Activated naive CD4-positive, alpha-beta T cell treated with anti-CD3 and anti-CD28 coated beads for 36 hours (primary cell): ENCODE measurements at places on chromosomes 12 and 14. TPM values are rescaled to one million over a fixed set of nuclear protein-coding genes. Genes with fewer than 3 reads are reported as not detected.

DNA sequence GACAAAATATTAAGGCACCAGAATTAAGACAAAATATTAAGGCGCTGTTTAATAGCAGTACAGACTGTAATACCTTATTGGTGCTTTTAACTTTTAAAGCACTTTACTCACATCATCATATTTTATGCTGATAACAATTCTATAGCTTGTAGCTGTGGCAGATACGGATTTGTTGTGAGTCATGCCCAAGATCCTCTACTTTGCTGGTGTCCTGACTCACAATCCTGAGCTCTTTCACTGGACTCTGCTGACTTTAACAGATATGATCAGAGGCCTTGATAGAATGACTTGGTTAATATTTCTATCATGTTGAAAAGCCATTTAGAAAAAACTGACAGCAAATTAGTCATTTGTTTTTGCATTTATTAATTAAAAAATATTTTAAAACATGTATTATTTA lies 99.0 kb upstream of the PKP2 start:
- H3K27ac ChIP-seq: no peak overlapping the region
- no peak for DNase-seq
- H3K4me1 ChIP-seq: no peaks in the 10 kb centered on the region
- H3K36me3 ChIP-seq: no peaks in the 10 kb centered on the region

DNA sequence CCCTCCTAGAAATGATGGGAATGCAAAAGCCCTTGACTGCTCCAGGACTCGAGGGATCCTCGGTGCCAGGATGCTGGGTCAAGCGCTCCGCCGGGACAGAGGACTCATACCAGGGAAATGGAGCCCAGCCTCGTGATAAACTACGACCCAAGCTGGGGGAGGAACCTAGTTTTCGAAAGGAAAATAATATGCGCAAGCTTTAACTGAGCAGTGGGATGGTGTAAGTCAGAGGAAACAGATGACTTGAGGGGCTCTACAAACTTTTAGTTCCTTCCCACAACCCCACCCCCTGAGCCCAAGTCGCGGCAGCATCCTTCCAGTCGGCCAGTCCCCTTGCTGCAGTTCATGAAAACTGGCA lies 654 bp upstream of the SUPT16H start:
- H3K27me3 ChIP-seq: no peaks in the 10 kb centered on the region
- peaks cover 33% of the 10 kb centered on the region for H3K4me1 ChIP-seq
- peak; percentile 68 for DNase-seq

DNA sequence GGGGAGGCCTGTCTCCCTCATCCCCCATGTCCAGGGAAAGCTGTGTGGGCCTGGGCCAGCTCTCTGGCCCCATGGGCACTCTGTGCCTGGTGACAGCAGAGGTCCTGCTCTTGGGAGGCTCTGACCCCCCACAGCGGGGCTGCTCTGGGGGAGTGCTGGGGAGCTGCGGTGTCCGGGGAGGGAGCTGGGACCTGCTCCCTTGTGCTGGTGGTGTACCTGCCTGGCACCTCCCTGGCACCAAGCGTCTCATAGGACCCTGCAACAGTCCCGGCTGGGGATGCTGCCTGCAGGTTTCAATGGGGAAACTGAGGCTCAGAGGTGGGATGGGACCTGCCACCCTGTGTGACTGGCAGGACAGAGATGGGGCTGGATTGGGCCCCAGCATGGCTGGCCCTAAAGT lies 111.3 kb downstream of the KIF26A start:
- no peaks in the 10 kb centered on the region for H3K36me3 ChIP-seq
- H3K4me1 ChIP-seq: no peaks in the 10 kb centered on the region
- DNase-seq: no peak
- H3K4me3 ChIP-seq: no peak overlapping the region
- H3K27me3 ChIP-seq: no peaks in the 10 kb centered on the region
- no peak overlapping the region for H3K27ac ChIP-seq

LIN52 gene
- total RNA-seq: 13.6 TPM

- H3K4me3 ChIP-seq: no peak overlapping the region
- H3K36me3 ChIP-seq: no peaks in the 10 kb centered on the region
- DNase-seq: no peak
- H3K27ac ChIP-seq: no peak overlapping the region
These were observed 138.4 kb upstream of the G2E3 start for GRCh38 chr14:30420515-30420914.

RNASE7 gene
- not detected for total RNA-seq

DNA sequence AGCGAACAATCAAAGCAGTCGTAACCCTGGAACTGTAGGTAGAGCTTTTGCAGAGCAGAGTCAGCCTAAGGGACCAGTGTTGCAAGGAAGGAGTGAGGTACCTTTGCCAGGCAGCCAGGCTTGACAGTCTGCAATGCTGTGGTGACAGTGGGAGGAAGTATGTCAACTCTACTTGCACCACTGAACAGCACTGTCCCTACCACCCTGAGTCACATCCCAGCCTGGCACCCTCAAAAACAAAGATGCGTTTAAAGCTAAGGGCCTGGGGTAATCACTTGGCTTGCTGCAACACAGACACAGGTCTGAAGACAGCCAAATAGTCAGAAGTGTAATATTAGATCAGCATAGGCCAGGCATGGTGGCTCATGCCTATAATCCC lies 141.9 kb downstream of the DPF3 start:
- H3K27me3 ChIP-seq: no peaks in the 10 kb centered on the region
- no peaks in the 10 kb centered on the region for H3K4me1 ChIP-seq
- H3K36me3 ChIP-seq: no peaks in the 10 kb centered on the region
- H3K27ac ChIP-seq: no peak overlapping the region
- no peak overlapping the region for H3K4me3 ChIP-seq
- DNase-seq: no peak

GRCh38 chr14:81311778-81312177 lies 88.3 kb downstream of the STON2 start:
- H3K27me3 ChIP-seq: peaks cover 8% of the 10 kb centered on the region
- DNase-seq: no peak

GRCh38 chr14:72796935-72797334 lies 97.0 kb downstream of the DPF3 start:
- no peaks in the 10 kb centered on the region for H3K36me3 ChIP-seq
- DNase-seq: no peak
- H3K27me3 ChIP-seq: no peaks in the 10 kb centered on the region

DNAJC22 gene
- total RNA-seq: not detected

KRT75 gene
- not detected for total RNA-seq

DNA sequence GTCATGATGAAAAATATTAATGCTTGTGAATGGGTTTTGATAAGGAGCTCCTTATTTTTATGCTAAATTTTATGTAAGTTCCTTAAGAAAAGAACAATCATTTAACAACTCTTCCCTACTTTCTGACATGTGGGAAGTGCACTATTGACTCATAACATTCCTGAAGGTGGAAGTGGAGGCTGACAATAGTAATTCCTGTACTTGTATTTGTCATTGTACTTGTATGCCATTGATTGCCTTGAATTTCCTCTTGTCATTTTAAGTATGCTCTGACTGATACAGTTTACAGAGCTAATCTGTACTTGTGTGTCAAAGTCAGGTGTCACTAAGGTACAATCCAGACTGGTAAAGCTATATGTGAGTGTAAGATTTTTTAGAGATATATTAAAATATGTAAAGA lies 440.0 kb downstream of the SLC16A7 start:
- H3K27me3 ChIP-seq: no peaks in the 10 kb centered on the region
- no peaks in the 10 kb centered on the region for H3K36me3 ChIP-seq
- H3K4me1 ChIP-seq: no peaks in the 10 kb centered on the region
- DNase-seq: no peak
- no peak overlapping the region for H3K4me3 ChIP-seq

DNA sequence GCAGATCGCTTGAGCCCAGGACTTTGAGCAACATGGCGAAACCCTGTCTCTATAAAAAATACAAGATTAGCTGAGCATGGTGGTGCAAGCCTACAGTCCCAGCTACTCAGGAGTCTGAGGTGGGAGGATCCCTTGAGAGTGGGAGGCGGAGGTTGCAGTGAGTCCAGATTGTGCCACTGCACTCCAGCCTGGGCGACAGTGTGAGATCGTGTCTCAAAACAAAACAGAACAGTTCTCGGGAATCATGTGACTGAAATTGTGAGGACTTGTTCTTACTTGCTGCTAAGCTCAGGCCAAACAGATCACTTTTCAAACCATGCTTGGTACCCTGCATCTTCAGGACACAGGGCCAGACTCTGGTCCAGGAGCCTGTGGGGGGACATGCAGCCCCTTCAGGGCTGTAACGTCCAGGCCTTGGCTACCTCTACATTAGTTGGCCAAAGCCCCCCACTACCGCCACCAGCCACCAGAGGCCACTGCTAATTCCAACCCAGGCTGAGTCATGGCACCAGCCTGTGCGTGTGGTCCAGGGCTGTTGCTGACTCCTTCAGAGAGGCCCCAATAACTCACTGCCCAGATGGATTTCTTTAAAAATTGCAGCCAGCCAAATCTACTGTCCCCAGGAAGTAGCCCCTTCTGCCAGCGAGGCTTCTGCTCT lies 33.4 kb upstream of the SYNDIG1L start:
- H3K4me3 ChIP-seq: no peak overlapping the region
- H3K27me3 ChIP-seq: peaks cover 5% of the 10 kb centered on the region
- no peak overlapping the region for H3K27ac ChIP-seq
- no peaks in the 10 kb centered on the region for H3K36me3 ChIP-seq
- no peaks in the 10 kb centered on the region for H3K4me1 ChIP-seq

DNA sequence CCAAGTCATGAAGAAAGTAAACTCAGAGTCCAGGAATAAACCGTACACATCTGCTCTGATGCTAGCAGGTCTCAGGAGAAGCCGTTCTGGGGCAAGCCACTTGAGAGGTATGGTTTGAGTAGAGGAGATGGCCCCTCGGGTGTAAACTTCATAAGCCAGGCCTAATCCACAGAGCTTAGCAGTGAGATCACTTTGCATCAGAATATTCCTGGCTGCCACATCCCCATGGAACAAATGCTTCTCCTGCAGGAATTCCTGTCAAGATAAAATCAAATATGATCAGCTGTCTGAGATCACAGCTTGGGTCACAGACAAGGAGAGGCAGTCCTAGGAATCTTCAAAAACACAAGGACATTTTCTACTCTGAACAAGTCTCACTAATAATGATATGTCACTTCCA lies 11.2 kb upstream of the MAGOHB start:
- no peaks in the 10 kb centered on the region for H3K4me1 ChIP-seq
- H3K27ac ChIP-seq: no peak overlapping the region
- H3K27me3 ChIP-seq: peaks cover 30% of the 10 kb centered on the region
- no peak overlapping the region for H3K4me3 ChIP-seq

DNA sequence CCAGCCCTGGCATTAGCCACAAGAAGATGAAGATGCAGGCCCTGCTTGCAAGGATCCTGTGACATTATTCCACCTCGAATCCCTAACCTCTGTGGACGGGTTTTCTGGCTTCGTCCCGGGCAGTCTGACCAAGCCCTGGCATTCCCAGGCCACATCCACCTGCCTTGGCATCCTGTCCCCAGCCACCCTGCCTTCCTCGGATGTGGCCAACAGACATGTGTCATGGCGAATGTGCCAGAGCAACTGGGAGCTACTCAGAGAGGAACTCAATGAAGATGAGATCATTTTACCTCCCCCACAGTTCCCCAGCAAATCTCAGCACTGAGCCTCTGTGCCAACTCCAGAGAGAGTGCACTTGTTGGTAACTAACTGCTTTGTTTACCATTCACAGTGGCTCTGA lies 33.5 kb upstream of the KCNA5 start:
- no peaks in the 10 kb centered on the region for H3K27me3 ChIP-seq
- DNase-seq: no peak
- no peaks in the 10 kb centered on the region for H3K4me1 ChIP-seq
- no peak overlapping the region for H3K27ac ChIP-seq

- no peak overlapping the region for H3K4me3 ChIP-seq
- H3K4me1 ChIP-seq: no peaks in the 10 kb centered on the region
- no peak for DNase-seq
- no peak overlapping the region for H3K27ac ChIP-seq
These were observed 878.1 kb downstream of the DIO2 start for GRCh38 chr14:79333198-79333546.

GRCh38 chr12:27970401-27971120 lies 2.0 kb downstream of the PTHLH start:
- H3K36me3 ChIP-seq: no peaks in the 10 kb centered on the region
- peaks cover 31% of the 10 kb centered on the region for H3K4me1 ChIP-seq
- H3K27ac ChIP-seq: no peak overlapping the region
- peak; percentile 8 for DNase-seq
- H3K4me3 ChIP-seq: peak overlapping the region; percentile 60

GRCh38 chr12:45050751-45051571 lies at the start of gene DBX2:
TSS of gene DBX2 (minus strand) at chr12:45051099. CDS start at chr12:45050927, 172 bp downstream.
- no peaks in the 10 kb centered on the region for H3K36me3 ChIP-seq
- no peak for DNase-seq
- peaks cover 43% of the 10 kb centered on the region for H3K27me3 ChIP-seq
- peaks cover 7% of the 10 kb centered on the region for H3K4me1 ChIP-seq
- peak within 1 kb of the TSS; percentile 14 for H3K4me3 ChIP-seq

GRCh38 chr14:51855234-51855633 lies 5.2 kb upstream of the GNG2 start:
- peaks cover 52% of the 10 kb centered on the region for H3K4me1 ChIP-seq
- H3K27me3 ChIP-seq: no peaks in the 10 kb centered on the region
- no peak overlapping the region for H3K27ac ChIP-seq
- peaks cover 6% of the 10 kb centered on the region for H3K36me3 ChIP-seq

PLEK2 gene
- total RNA-seq: 3.2 TPM

LUM gene
- not detected for total RNA-seq

ADAMTS20 gene
- total RNA-seq: not detected

GRCh38 chr14:101361451-101362433 lies 199.6 kb upstream of the DIO3 start:
- H3K4me1 ChIP-seq: no peaks in the 10 kb centered on the region
- no peak overlapping the region for H3K27ac ChIP-seq
- no peak for DNase-seq
- no peak overlapping the region for H3K4me3 ChIP-seq

RGS6 gene
- not detected for total RNA-seq

DNA sequence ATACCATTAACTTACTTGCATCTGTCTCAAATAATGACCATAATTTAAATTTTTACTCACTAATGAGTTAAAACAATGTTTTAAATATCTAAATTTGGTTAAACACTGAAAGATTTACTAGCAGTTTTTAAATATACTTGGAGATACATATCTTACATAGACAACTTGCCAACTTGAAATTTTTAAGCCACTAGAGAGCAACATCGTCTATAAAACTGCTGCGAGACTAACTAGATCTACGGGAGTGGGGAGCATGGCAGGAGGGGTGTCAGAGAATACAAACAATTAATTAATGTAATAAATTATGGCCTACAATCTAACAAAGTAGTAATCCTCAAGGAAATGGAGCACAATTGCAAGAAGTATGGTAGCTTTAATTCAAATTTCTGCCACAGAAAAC lies 120.4 kb downstream of the LRRIQ1 start:
- H3K4me3 ChIP-seq: no peak overlapping the region
- H3K4me1 ChIP-seq: no peaks in the 10 kb centered on the region
- no peak overlapping the region for H3K27ac ChIP-seq
- no peaks in the 10 kb centered on the region for H3K27me3 ChIP-seq
